Activated naive CD4-positive, alpha-beta T cell treated with anti-CD3 and anti-CD28 coated beads for 36 hours (primary cell): ENCODE measurements at places on chromosomes 4 and X. TPM values are rescaled to one million over a fixed set of nuclear protein-coding genes. Genes with fewer than 3 reads are reported as not detected.

GRCh38 chr4:128623508-128624215 lies 185.8 kb upstream of the JADE1 start:
- no peak overlapping the region for H3K27ac ChIP-seq
- no peaks in the 10 kb centered on the region for H3K4me1 ChIP-seq
- no peaks in the 10 kb centered on the region for H3K36me3 ChIP-seq

The TSPAN6 gene
- 0.57 TPM for total RNA-seq

The SMARCA5 gene
- total RNA-seq = 62.4 TPM

The IGSF1 gene
- total RNA-seq = not detected

DNA sequence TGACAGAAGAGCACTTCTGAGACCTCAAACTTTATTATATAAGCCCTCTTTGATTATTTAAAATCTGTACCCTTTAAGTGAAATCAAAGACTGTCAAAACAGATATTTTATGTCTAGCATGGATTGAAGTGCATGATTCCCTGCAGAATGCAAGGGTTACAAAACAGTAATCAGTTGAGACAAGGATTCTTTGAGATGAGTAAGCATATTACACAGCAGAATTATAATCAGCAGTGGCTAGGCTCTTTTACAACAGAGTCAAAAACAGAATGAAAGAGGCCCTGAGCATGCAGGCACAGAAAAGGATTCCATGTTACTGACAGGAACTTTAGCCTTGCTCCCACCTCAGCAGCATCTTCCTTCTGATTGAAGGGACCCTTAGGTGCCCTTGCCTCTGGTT lies 487.9 kb upstream of the GALNT7 start:
- H3K27me3 ChIP-seq = no peaks in the 10 kb centered on the region
- DNase-seq = no peak
- H3K36me3 ChIP-seq = no peaks in the 10 kb centered on the region
- no peak overlapping the region for H3K27ac ChIP-seq
- H3K4me3 ChIP-seq = no peak overlapping the region

- H3K4me3 ChIP-seq = no peak overlapping the region
- peaks cover 29% of the 10 kb centered on the region for H3K4me1 ChIP-seq
- no peak for DNase-seq
- H3K27me3 ChIP-seq = no peaks in the 10 kb centered on the region
- H3K27ac ChIP-seq = no peak overlapping the region
These were observed 1.9 kb downstream of the SOWAHD start for GRCh38 chrX:119760026-119760877.

GRCh38 chr4:7366180-7366945 lies 68.4 kb downstream of the PSAPL1 start:
- no peak for DNase-seq
- no peak overlapping the region for H3K4me3 ChIP-seq
- no peak overlapping the region for H3K27ac ChIP-seq
- H3K27me3 ChIP-seq = peaks cover 3% of the 10 kb centered on the region
- H3K36me3 ChIP-seq = no peaks in the 10 kb centered on the region

The SHROOM2 gene
- not detected for total RNA-seq
